Cerebellar nuclear complex (tissue), 1 donor: ENCODE measurements at places on chromosomes 11 and 22.

GRCh38 chr11:78973876-78974275 is 399.2 kb upstream of the NARS2 start:
- no peak for DNase-seq

- DNase-seq, result no peak
Measured at GRCh38 chr22:23047742-23048141, 22.6 kb upstream of the GNAZ start.

DNA sequence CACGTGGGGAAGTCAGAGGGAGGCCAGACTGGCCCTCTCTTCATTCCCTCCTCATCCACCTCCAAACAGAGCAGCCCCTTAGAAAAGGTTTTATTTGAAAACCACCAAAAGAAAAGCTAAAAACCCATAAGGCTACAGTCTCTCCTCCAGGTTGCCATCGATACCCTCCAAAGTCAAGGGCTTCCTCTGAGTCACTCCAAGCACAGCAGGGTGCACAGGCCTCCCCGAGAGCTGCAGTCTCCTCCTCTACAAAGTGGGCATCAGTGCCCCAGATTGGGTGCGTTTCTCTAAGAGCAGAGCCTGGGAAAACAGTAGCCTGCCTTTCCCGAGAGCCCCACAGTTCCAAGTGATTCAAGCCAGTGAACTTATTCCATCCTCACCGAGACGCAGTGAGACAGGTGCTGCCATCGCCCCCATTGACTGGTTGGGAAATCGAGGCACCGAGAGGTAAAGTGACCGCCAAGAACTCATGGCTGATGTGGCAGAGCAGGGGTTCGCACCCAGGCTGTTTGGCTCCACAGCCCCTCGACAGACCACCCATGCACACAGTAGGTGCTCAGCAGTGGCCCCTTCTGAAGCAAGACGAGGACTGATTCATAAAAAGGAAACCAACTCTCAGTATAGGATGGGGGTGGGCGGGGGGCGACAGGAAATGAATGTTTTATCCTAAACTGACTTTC is 91.7 kb upstream of the SHISAL1 start:
- DNase-seq, result no peak

GRCh38 chr11:3103076-3103475 is 45.9 kb upstream of the CARS1 start:
- no peak for DNase-seq

DNA sequence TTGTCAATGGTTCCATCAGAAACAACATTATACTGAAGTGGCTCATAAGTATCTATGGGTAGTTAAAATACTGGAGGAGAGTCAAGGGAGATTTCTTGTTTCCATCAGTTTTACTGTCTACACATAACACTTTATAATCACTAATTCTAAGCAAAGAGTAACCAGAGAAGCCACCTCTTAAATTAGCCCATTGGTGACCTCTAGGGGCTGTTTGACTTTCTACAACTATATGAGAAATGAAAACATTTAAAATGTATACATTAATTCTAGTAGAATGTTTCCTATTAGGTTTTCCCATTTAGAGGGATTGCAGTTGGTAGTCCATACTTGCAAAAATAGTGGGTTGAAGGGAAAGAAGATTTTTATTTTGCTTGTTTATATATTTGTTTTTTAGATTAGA is 504.3 kb downstream of the FAM181B start:
- no peak for DNase-seq

GRCh38 chr11:73404048-73404447 is 27.8 kb downstream of the RELT start:
- DNase-seq, result no peak

DNA sequence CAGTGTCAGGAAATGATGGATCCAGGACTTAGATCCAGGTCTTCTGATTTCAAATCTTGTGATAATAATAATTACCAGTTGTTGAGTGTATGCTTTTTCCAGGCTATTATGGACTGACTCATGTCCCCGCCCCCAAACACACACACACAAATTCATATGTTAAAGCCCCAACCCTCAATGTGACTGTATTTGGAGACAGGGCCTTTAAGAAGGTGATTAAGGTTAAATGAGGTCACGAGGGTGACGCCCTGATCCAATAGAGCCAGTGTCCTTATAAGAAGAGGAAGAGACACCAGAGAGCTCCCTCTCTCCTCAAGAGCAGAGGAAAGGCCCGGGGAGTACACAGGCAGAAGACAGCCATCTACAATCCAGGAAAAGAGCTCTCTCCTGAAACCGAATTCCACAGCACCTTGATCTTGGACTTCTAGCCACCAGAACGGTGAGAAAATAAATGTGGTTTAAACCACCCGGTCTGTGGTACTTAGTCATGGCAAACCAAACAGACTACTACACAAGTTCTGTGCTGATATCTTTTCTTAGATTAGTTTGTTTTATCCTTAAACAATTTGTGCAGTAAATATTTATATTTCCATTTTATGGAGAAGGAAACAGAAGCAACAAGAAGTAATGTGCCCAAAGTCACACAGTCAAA is 8.2 kb downstream of the TMPRSS5 start:
- no peak for DNase-seq

DNA sequence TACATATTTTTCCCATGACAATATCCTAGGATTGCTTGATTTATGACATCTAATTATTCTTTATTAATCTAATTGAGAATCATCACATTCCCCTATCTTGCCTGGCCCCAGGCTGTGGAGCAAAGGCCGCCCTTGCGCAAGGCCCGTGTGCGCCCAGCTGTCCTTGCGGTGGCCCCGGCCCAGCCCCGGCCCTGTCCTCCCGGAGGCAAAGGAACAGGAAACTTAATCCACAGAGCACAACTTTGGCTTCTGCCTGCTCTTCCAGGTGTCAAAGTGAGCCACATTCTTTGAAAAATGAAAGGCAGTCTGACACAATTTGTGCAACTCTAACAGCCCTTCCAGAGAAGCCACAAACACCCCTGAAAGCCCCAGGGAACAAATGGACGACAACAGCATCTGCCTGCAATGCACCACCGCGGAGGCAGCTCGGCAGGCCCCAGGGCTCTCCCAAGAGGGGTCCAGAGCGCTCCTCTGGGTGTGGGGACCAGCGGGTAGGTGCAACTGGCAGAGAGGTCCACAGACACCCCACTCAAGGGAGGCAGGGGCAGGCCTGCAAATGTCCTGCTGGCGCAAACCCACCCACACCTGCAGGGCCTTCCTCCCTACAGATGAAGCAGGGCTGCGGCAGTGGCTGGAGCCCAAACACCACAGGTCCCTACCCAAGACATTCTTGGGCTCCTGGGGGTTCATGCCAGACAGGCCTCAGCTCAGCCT is 30.3 kb downstream of the GNB1L start:
- DNase-seq, result no peak

- DNase-seq, result no peak
Measured at GRCh38 chr11:6559369-6559768, 44.0 kb downstream of the RRP8 start.

DNA sequence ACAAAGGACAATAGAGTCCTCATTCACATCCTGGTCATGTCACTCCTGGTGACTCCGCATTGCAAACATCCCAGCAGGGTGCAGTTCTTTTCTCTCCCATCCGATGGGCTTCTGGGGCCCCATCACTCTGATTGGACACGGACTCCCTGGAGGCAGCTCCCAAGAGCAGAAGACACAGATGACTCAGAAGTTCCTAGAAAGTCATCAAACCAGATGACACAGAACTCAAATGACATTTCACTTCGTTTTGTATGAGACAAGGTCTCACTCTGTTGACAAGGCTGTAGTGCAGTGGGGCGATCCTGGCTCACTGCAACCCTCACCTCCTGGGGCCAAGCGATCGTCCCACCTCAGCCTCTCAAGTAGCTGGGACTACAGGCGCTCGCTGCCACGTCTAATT is 33.2 kb downstream of the ZNF195 start:
- DNase-seq, result no peak

GRCh38 chr11:128520888-128521681 is 66.3 kb downstream of the ETS1 start:
- no peak for DNase-seq

GRCh38 chr11:16278273-16278672 is 78.1 kb downstream of the SOX6 start:
- no peak for DNase-seq

DNA sequence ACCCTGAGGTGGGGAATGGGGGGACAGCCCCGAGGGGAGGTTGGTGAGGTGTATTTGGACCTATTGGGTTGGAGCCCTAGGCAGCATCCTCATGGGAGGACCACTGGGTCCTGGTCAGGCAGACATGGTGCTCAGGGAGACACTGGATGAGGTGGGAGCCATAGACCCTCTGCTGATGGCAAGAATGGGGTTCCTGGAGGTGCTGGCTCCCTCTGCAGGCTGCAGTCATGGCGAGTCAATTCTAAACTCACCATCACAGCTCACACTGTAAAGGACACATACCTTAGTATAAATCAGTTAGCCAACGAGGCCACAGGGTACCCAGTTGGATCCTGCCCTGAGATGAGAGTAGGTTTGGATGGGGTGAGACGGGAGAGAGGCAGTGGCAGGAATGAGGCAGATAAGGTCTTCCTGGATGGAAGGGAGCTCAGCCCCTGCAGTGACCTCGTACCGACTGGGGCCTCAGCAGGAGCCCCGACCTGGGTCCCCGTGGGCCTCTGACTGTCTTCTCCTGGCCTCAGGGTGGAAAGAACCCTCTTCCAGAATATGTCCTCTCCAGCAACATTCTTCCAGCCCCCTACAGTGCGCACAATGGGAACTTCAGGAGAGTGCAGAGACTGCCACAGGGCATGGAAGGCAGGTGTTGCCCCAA is 1.7 kb upstream of the GAB4 start:
- DNase-seq, result no peak

DNA sequence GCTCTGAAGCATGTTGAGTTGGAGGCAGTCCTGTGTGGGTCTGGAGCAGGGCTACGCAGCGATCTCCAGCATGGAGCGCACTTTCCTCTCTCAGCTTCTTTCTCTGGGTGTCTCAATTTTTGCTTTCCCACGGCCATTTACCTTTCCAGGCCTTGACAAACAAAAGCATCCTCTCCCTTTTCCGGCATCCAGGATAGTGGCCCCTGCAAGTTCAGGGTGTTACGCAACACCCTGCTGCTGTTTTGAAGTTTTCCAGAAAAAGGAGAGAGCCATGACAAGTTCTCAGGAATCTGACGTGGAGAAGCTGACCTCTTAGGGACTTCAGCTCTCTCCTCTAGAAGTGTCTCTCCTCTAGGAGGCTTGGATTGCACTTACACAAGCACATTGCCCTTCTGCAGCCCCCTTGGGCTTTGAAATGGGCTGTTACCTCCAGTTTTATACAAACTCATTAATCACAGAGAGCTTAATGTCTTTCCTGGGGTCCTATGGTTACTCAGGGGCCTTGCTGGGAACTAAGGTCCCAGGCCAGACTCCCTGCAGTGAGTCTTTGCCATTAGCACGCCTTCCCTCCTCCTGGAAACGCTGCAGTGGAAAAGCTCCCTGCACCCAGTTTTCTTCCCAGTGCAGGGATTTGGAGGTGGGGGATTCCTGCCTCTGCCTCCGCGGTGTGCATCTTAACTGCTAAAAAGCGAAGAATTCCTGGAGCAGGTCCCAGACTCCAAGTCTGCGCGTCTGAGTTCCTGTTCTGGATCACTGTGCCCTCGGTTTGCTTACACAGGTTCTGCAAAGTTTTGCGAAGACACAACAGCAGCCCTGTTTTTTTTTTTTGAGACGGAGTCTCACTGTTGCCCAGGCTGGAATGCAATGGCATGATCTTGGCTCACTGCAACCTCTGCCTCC is 80.4 kb downstream of the BARX2 start:
- DNase-seq, result no peak

DNA sequence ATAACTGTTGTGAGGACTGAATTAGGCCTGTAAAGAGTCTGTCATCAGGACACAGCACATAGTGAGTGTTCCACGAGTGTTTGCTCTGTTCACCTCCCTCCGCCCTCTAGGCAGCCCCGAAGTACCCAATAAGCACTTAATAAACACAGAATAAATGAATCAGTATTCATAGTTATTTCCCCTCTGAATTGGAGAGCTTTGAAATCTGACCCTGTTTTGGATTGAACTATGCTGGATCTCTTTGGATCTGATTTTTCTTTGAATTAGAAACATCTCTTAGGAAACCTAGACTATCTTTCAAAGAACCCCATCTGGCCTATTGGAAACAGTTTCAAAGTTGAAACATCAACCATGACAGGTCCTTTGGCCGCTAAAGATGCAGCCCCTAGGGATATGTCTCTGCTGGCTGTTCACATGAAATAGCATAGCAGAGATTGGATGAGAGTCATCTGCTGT is 615.5 kb downstream of the NTM start:
- no peak for DNase-seq

DNA sequence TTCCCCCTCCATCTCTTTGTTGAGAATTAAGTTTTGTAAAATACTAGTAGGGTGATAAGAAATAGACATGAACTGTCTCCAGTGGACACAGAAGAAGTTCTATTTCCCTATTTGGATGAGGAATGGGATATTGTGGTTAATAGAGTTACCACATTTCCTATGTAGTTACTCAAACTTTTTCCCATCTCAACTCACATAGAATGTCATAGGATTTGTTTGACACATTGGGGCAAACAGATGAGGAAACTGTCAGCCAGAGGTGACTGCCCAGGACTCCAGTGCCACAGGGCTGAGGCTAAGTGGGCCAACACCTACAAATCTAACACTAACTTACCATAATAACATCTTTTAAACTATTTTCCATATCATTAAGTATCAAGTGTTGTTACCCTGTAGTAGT is 58.3 kb downstream of the CCDC83 start:
- no peak for DNase-seq

DNA sequence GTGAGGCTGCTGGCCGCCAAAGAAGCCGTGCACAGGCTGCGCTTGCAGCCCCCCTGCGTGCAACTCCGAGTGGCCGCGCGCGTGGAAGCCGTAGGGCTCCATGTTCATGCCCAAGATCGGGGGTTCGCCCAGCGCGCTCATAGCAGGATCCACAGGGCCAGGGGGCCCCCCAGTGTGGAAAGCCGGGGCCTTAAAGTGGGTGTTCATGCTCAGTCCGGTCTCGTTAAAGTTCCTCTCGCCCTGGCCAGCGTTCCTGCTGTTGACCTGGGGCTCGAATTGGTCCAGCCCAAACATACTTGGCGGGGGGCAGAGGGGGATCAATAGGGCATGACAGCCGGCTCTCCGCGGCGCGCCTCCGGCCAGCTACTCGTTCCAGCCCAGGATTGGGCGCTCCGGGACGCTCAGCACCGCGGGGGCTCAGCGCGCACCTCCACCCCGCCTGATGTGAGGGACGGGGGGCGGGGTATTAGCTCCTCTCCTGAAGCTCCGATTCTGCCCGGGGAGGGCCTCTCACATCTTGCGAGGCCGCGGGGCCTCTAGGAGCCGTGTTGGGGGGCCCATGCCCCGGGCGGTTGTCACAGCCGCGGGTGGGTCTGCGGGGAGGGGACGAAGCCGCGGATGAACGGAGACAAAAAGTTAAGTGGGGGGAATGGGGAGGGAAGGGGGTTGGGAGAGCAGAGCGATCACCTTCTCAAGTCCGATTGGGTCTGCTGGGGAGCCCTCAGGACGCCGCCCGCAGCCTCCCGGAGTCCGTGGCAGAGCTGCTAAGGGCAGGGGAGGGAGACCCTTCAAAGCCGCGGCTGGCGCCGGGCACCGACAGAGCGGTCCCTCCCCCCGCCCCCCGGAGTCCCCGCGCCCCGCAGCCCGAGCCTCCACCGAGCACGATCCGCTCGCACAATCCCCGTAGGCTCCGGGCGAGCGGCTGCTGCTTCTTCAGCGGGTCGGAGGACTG is 1.0 kb downstream of the MN1 start:
- DNase-seq, result no peak
